ENCODE measurements at places on chromosomes 12 and 14.

DNA sequence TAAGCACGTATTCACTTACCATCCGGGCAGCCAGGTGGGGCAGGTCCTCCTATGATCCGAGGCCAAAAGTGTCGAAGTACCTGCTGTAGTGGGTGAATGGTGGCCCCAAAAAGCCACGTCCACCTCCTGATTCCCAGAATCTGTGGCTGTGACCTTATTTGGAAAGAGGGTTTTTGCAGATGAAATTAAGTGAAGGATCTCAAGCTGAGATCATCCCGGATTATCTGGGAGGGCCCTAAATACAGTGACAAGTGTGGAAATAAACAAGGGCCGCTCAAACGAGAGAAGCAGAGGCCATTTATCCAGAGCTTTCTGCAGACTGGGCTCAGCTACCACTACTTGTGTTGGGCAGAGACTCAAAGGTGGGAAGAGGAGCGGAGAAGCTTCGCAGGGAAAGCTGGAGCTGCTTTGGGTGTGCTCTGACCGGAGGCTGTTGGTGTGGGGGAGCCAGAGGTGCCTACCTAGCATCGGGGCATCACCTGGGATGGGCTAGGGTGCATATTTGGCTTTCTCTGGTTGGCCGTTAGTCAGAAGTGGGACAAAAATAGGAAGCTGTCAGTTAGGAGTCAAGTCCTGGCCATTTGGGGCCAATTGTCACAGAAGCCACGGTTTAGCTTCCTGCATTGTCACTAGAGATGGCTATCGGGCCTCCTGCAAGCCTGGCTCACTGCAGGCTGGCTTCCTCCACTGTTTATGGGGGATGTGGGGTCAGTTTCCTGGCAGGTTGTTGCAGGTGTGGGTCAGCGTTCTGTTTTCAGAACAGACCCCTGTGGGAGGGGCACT is 27.8 kb upstream of the DLK1 start:
- DNase-seq, result no peak

- peak; percentile 17 for DNase-seq
Observed at GRCh38 chr12:50088577-50089335, 3.6 kb downstream of the SMARCD1 start.

DNA sequence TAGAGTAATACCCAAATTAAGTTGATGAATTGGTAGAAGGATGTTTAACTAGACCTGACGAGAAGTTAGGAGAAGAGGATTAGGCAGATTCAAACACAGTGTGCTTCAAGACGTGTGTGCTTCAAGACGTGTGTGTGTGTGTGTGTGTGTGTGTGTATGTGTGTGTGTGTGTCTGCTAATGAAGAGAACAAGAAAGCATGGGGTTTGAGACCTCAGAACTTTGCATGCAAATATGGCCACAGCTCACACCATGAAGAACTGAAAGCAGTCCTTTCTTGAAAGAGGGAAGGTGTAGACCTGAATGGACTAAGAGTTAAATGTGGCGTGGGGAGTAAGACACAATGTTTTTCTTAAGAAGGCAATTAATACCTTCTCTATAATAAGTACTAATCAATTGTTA is 32.5 kb upstream of the SSPN start:
- no peak for DNase-seq

- no peak for DNase-seq
Observed at GRCh38 chr12:130948136-130948535, 5.6 kb upstream of the ADGRD1 start.

GRCh38 chr14:91059576-91060350 is 678 bp downstream of the RPS6KA5 start:
- DNase-seq, result peak; percentile 55

DNA sequence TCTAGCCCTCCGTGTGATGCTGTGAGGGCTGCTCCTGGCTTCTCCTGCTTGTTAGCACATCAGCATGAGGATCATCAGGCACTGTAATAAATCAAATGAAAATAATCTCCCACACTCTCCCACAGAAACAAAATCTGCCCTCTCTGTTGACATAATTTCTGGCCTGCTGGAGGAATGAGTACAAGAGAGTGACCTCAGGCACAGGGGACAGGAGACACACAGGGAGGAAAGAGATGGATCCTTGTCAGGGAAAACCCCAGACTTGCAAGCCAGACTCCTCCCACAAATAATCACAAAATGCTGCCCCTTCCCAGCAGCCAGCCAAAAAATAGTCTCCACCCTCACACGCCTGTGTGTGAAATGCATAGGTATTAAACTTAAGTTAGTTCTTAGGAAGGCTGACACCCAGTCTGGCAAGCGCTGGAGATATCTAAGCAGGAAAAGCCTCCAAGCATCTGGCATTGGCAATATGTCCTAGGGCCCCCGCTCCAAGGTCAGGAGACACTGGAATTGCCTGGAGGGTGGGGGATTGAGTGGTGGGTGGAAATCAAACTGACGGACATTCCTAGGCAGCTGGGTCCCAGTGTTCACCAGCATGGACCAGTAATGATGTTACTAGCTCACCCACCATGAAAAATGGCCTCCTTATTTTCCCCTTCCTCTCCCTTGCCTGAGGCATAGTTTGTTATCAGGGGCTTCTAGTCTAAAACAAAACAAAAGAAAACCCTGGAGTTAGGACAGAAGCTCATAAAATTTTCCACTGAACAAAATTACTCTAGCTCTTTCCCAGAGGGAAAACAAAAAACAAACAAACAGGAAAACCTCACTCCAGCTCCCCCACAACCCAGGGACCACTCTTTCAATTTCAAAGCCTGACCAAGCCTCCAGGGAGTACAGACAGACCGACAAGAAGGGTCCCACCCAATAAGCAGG is 22.0 kb downstream of the SMUG1 start:
- DNase-seq, result no peak

DNA sequence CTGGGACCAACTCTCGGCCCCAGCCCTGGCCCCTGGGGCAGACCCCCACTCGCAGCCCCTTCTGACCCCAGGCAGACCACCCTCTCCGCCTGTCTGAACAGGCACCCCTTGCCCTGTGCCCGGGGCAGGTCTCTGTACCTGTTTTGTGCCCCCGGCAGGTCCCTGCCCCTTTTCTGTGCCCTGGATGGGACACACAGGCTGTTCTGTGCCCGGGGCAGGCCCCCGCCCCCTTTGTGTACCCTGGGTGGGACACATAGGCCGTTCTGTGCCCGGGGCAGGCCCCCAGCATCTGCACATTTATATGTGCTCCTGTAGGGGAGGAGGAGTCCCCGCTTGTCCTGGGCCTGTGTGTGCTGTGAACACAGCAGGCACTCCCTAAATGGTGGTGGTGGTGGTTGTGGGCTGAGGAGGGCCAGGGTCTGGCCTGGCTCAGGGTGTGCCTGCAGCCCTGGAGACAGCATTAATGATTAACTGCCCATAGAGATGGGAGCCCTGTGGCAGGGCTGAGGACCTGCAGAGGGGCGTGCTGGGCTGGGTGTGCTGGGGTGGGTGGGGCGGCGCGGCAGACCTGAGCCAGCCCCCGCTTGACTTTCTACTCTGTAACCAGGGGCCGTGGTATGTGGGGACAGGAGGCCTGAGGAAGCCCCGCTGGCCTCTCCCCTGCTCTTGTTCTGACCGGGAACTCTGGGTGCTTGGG is 3.7 kb downstream of the FBRSL1 start:
- no peak for DNase-seq

DNA sequence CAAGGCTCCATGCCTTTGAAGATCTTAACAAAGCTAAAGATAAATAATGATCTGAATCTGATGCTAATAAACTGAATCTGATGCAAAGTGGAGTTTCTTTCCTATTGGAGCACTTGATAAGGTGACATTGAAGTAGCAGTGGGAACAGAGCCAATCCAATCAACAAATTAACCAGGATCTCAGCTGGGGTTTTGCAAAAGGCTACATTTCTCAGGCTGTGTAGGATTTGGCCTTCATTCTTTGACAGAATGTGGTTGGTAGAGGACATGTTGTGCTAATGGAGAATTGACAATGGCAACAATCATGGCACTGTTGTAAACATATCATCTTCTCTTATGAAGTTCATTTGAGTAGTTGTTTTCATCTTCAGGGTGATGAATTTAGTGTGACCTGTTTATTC is 164.9 kb downstream of the CCDC91 start:
- DNase-seq, result no peak

Measured in activated T-helper 1 cell treated with Interleukin-2 at 50 U/mL for 16 hours (primary cell).